GM19239 (cell line): ENCODE measurements at places on chromosomes 11 and 22.

GRCh38 chr11:27002838-27003237, 8.9 kb downstream of the FIBIN start:
- no peak for DNase-seq

GRCh38 chr11:41051919-41052635, 407.4 kb downstream of the LRRC4C start:
- DNase-seq, result no peak

DNA sequence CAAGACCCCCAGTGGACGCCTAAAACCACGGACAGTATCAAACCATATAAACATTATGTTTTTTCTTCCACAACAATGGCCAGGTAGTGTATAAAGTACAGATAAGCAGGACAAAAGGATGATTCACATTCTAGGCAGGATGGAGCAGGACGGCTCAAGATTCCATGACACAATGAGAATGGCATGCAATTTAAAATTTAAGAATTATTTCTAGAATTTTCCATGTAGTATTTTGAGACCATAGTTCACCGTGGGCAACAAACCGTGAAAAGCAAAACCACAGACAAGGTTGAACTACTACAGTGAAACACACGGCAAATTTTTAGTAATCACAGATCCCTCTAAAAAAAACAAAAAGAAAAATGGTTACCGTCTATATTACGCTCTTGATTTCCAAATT, 7.5 kb downstream of the NARS2 start:
- DNase-seq, result no peak

GRCh38 chr11:126782810-126783209, 217.8 kb downstream of the KIRREL3 start:
- DNase-seq, result no peak

GRCh38 chr11:46296528-46297448, 19.3 kb downstream of the CREB3L1 start:
- no peak for DNase-seq

DNA sequence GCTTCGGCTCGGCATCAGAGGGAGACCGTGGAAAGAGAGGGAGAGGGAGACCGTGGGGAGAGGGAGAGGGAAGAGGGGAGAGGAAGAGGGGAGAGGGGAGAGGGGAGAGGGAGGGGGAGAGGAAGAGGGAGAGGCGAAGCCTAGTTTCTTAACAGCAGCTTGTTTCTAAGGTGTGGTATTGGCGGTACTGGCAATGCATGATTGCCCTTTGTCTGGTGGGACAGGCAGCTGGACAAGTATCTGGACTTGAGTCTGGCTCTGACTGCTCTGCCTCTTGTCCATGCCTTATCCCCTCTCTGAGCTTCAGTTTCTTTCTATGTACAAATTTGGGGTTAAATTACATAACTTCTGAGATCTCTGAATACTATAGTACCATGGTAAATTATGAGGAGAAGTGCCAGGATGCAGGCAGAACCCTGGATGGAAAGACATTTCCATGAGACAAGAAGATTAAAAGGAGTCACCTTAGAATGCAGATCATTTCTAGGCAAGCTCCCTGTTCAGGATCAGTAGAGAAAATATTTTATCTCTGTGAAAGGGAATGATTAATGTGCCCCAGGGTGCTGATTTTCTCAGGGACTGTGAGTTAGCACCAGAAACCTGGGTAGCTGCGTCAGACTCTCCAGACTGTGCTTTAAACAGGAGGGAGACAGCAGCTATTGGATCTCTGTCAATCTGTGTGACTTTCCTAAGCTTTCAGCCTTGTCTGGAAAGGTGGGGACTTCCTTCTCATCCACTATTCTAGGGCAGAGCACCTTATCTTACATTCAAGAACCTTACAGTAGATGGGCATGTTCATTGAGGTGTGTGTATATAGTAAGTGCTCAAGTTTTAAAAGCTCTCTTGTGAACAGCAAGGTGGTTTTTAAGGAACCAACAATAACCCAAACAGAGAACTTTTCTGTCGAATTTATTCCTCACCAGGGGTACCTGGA, 31.9 kb upstream of the CCDC90B start:
- DNase-seq, result peak; percentile 22

GRCh38 chr11:129938764-129939163, 43.4 kb upstream of the NFRKB start:
- no peak for DNase-seq

GRCh38 chr22:48618326-48618725, 1209.3 kb downstream of the BRD1 start:
- DNase-seq, result no peak

DNA sequence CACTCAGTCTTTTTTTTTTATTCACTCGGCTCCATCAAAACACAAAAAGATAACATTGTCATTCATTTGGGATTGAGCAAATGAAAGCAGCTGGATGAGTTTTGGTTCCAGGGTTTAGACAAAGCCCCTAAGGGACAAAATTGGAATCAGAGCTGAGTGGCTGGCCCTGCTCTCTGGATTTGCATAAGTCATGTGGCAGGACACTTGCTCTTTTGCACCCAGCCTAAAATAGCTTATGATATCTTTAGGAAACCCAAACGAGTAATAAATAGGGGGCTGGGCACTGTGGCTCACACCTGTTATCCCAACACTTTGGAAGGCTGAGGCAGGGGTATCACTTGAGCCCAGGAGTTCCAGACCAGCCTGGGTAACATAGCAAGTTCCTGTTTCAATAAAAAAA, 11.0 kb upstream of the TMEM121B start:
- no peak for DNase-seq

GRCh38 chr11:128874427-128874826, 7.3 kb upstream of the KCNJ1 start:
- DNase-seq, result no peak

DNA sequence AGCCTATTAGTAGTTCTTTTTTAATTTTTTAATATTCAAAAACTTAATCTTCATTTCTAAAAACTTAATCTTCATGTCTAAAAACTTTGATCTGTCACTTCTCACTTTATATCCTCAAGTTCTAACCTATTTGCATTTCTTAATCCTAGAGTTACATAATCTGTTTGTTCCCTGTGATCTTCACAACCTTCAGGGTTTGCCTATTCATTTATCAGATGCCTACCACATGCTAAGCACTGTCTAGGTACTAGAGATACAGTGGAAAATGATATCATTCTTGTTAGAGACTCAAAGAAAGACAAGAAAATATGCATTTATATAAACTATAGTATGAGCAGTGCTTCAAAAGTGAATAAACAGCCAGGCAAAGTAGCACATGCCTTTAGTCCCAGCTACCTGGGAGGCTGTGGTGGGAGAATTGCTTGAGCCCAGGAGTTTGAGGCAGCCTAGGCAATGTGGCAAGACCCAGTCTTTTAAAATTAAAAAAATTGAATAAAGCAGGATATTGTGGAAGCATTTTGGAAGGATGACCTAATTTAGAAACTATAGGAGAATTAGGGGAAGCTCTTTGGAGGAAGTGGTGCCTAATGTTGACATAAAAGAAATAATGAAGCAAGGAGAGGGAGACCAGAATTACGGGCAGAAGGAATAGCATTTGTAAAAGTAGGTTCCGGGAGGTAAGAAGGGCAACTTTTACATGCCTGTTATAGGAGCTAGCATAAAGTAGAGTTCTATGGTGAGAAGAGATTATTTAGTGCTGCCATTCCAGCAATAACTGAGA, 54.4 kb upstream of the GRK2 start:
- DNase-seq, result no peak

- DNase-seq, result peak; percentile 43
Measured at GRCh38 chr11:13335319-13335718, 57.7 kb downstream of the BMAL1 start.

DNA sequence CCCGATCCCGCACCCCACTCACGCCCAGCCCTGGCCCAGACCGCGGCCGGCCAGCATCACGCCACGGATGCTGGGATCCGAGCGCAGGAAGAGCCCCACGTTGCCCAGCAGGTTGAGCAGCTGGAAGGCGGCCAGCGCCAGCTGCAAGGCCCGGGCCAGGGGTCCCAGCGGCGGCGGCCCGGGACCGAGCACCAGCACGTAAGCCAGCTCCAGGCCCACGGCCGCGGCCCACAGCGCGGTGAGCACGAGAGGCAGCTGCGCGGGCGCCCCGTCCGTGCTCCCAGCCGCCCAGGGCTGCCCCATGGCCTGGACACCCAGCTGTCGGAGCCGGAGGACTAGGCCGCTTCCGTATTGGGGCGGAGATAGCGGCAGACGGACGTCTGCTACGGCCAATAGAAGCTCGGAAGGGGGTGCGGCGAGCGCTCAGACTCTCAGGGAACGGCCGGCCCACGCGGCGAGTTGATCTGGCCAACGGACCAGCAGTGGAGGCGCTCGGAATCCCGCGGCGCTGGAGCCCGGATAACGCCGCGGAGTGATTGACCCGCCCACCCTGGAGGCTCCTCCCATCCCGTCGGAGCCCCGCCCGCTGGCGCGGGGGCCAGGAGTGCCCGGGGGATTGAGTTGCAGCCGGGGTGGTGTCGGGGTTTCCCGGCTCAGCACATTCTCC, at the start of gene ZDHHC24:
TSS of gene ZDHHC24 (minus strand) at position 348 of the 667 bp plus-strand sequence. CDS start at position 303, 45 bp downstream.
- peak; percentile 98 for DNase-seq

GRCh38 chr11:12051287-12051662, 42.8 kb upstream of the DKK3 start:
- no peak for DNase-seq

DNA sequence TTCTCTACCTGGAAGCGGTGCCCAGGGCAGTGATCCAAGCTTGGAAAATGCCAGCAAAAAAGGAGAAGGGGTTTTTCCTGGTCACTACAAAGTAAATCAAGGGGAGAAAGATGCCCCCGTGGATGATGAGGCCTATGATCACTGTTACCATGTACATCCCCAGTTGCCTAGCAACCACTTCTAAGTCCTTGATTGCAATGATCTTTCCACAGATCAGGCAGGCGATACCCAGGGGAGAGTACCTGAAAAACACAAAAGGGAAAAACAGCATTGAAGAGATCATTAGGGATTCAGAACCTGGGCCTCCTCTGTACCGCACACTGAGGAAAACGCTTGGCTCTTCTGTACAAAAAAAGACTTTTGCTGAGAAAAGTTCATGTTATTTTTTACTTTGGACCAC, 127.1 kb downstream of the SLC1A2 start:
- DNase-seq, result no peak

GRCh38 chr22:49928555-49929210, 10.2 kb downstream of the CRELD2 start:
- no peak for DNase-seq

- no peak for DNase-seq
Measured at GRCh38 chr22:26887916-26888315, 230.5 kb downstream of the MIAT start.

DNA sequence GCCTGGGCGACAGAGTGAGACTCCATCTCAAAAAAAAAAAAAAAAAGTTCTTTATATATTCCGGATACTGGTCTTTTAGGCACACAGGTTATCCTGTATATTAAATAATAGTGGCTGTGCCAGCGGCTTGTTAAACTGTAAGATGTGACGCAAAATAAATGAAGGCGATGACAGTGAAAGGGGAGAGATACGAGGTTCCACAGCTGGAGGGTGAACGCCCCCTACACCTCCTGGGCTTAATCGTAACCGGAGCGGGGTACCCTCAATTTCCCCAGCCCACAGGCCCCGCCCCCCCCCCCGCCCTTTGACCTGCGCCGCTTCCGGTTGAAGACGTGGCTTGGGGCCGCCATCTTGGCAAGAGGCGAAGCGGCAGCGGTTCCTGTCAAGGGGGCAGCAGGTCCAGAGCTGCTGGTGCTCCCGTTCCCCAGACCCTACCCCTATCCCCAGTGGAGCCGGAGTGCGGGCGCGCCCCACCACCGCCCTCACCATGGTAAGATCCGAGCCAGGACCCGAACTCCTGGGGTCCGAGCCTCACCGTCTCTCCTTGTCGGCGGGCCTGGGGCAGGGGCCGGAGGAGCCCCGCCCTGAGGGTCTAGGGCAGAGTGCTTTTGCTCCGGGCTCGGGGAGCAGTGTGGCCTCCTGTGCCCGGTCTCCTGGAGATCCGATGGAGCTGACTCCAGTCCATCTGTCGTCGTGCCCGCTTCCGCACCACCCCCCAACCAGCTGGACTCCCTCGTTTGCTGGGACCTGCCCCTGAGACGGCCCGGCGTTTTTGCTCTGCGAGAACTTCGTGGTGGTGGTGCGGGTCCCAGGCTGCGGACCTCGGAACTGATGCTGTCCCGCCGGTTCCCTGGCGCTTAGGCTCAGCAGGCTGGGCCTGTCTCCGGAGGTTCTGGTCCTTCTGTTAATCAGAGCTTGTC, at the start of gene ARCN1:
TSS of gene ARCN1 (plus strand) at position 349 of the 920 bp plus-strand sequence. CDS start at position 488, 139 bp downstream.
- peak; percentile 70 for DNase-seq

- DNase-seq, result no peak
Measured at GRCh38 chr11:75527938-75528735, 2.4 kb upstream of the GDPD5 start.

DNA sequence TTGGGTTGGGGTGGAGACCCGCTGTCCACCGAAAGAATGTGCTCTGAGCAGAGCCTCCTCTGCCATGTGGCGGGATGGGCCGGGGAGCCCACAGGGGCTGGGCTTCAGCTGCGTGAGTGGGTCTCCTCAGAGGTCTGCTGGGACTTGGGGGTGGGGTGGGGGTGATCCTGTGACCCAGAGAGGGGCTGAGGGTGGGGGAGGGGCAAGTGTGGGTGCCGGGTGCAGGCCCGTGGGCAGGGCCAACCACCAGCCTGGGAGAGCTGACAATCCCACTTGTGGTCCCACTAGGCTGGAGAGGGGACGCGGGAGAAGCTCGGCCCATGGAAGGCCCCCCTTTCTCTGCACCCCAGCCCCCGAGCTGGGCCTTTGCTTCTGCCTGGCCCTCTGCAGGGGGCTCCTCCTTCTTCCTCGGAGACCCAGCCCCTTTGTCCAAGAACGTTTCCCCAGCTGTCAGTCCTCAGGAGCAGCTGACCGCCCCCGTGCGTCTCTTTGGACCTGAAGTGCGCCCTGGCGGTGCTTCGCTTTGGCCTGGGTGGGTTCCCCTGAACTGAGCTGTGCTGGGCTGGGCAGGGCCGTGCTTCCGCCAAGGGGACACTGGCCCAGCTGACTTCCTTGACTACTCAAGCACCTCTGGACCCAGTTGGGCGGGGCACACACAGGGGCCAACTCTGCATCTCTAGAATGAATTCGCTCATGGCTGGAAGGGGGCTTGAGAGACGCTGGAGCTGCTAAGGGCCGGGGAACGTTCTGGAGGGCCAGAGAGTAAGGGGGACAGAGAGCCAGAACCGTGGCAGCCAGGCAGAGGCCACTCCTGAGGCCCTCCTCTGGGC, 30.2 kb downstream of the OSBPL5 start:
- DNase-seq, result no peak

DNA sequence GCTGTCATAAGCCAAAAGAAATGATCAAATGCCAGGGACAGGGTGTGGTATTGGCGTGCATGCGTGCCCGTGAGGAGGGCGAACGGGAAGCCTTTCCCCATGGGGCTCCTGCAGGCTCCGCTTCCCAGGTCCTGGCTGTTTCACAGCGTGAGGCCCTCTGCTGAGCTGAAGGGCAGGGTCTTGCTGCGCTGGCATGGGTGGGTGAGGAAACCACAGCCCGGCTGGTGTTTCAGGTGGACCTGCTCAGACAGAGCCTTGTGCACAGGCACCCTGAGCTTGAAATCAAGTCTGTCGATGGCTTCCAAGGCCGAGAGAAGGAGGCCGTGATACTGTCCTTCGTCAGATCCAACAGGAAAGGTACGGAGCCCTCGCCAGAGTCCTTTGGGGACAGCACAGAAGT, 31.4 kb downstream of the IGHMBP2 start:
- DNase-seq, result no peak
